Neural crest cell (in vitro differentiated cells): ENCODE measurements at places on chromosomes 6 and 20. TPM values are rescaled to one million over a fixed set of nuclear protein-coding genes. Genes with fewer than 3 reads are reported as not detected.

SSTR4 gene
- not detected in 2 replicates for total RNA-seq

PRICKLE4 gene
- 2.9 and 4.1 TPM in 2 replicates for total RNA-seq

TMEM14C gene
- 88.3 and 90.5 TPM in 2 replicates for total RNA-seq

CRISP3 gene
- not detected in 2 replicates for total RNA-seq

DLGAP4 gene
- total RNA-seq = 95.6 and 105 TPM in 2 replicates

SRSF12 gene
- total RNA-seq = 21.9 and 23.5 TPM in 2 replicates

PRPH2 gene
- total RNA-seq = not detected in 2 replicates

GRCh38 chr20:51811514-51812128 lies 9.3 kb upstream of the SALL4 start:
- no peak for DNase-seq

GRCh38 chr6:119323931-119324330 lies 25.6 kb downstream of the MAN1A1 start:
- no peak for DNase-seq

GRCh38 chr6:11926594-11927407 lies 85.3 kb upstream of the HIVEP1 start:
- no peak for DNase-seq

DNA sequence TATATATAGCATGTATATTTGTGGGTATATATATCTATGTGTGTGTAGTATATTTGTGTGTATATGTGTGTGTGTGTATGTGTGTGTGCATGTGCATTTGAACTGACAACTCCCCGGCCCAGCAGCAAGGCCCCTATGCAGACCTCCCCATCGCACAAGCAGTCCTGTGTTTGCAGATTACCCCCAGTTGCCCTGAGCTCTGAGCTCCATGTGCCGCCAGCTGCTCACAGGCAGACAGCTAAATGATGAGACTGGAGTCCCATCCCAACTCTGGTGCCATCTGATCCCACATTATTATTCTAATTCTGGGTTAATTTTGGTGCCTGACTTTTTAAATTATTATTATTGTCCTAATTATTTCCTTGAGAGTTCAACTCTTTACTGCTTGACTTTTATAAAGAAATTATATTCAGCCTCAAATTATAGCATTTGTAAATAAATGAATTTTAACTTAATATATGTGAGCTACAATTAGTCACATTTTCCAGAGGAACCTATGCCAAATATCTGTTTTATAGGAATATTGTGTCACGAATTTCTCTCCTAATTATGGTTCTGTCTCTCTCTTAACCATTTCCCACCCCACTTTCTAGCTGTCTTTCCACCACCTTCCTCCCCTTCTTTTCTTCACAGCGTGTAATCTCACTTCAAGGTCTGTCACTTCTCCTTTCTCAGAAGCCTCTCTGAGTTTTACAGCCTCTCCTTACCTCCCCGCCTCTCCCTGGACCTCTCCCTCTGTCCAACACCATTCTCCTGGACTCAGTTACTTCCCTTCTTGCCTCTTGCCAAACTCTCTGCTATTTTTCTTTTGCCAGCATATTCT lies 90.6 kb upstream of the SYNDIG1 start:
- DNase-seq = no peak

DNA sequence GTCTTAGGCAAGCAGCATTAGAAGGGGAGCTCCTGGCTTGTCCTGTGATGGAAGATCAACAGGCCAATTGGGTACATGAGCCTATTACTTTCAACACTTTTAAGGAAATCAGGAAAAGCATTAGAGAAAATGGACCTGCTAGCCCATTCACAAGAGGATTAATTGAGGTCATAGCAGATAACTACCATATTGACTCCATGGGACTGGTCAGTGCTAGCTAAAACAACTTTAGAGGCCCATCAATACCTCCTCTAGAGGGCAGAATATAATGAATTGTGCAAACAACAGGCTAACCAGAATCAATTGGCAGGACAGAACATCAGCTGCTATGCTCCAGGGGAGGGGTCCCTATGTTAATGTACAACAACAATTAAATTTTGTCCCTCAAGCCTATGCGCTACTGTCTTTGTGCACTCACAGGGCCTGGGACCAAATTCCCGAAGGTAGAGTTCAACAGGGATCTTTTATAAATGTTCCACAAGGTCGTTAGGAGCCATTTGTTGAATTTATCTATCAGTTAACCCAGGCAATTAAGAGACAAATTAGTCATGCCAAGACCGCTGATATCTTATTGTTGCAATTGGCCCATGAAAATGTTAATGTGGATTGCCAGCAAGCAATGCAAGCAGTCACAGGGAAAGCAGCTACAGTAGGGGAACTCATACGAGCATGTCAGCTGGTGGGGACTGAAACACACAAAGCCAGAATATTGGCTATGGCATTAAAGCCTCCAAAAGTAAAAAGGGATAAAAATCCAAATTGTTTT lies 106.6 kb upstream of the BTN3A2 start:
- DNase-seq = no peak

DNA sequence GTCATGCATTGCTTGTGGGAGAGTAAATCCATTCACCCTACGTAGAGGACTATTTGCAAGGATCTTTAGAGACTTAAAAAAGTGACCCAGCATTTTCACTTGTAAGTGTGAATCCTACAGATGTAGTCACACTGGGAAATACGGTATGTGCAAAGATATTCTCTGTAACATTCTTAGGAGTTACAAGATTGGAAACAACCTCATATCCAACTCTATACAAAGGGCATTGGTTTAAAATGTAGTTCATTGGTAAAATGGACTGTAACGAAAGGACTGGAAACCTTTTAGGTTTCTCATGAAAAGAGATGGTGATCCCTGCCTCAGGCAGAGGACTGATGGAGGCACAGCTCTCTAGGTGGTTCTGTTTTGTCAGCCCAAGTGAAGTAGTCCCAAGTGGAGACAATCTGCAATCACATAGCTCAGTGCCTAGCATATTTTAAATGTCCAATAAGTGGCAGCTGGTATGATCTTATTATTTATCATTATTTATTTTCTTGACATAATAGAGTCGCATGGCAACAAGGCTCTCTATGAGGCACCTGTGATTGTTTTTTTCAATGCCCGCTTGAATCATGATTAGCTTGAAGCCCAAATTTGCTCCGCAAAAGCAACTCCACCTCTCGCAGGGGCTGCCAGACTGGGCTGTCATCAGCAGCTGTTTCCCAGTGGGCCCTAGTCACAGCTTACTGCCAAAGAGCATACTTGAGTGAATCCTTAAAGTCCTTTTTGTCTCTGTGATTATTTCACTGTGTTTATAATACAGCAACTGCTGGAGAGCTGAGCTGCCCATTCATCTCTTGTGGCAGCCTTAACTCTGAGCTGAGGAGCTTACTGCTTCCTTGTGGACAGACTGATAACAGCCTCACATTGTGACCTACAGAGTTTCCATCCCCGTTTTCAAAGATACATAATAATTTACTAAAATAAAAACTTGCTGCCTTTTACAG lies 19.8 kb upstream of the ENPP1 start:
- DNase-seq = no peak

GRCh38 chr6:108875161-108875555 lies 26.9 kb downstream of the ARMC2 start:
- no peak for DNase-seq

GRCh38 chr6:10981409-10981808 lies 62.7 kb downstream of the ELOVL2 start:
- DNase-seq = no peak

GRCh38 chr20:45088247-45088646 lies 12.7 kb downstream of the KCNS1 start:
- DNase-seq = no peak

GRCh38 chr20:47361057-47361915 lies 4.8 kb upstream of the ZMYND8 start:
- no peak for DNase-seq

GRCh38 chr6:138450445-138450844 lies 46.4 kb downstream of the HEBP2 start:
- DNase-seq = no peak

DNA sequence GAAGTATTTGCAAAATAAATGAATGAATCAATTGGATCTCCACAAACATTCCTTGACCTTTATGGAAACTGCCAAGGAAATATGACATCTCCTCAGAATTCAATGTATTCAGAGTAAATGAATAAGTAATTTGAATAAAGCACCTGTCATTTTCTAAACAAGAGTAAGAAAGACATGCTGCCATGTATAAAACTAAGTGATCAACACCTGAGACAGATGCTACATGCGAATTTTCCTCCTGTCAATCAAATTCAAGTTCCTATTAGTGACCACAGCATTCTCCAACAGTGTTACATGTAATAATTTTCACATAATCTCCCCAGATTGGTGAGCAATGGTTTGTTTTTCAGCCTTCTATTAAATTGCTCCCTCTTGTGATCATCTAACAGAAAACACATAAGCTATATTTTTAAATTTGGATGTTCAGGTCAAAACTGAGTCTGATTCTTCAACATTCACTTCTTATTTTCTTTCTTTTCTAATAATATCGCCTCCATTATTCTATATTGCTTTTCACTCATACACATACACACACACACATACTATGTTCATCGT lies 163.2 kb upstream of the RNF217 start:
- DNase-seq = no peak

DNA sequence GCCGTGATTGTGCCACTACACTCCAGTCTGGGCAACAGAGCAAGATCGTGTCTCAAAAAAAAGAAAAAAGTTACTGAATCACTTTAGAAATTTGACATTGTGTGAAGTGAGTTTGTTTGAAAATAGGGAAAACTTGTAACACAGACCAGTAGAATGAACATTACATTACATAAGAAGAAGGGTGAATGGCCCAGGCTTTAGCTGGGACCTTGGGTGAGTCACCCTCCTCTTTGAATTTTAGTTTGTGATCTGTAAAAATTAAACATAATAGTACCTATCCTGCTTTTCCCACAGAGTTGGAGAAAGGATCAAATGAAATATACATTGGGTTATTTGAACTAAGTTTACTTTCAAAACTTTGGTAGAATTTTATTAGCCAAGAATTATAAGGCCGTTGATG lies 56.3 kb downstream of the KCNS1 start:
- no peak for DNase-seq

GRCh38 chr6:11094411-11094851 lies 797 bp downstream of the SMIM13 start:
- peak; percentile 16 for DNase-seq

GRCh38 chr20:34285450-34285849 lies 17.7 kb downstream of the AHCY start:
- no peak for DNase-seq
